ENCODE measurements at places on chromosomes 12 and 14. TPM values are rescaled to one million over a fixed set of nuclear protein-coding genes. Genes with fewer than 3 reads are reported as not detected.
A peak's percentile ranks its signal among the peaks of the same experiment; 100 is the strongest.

DNA sequence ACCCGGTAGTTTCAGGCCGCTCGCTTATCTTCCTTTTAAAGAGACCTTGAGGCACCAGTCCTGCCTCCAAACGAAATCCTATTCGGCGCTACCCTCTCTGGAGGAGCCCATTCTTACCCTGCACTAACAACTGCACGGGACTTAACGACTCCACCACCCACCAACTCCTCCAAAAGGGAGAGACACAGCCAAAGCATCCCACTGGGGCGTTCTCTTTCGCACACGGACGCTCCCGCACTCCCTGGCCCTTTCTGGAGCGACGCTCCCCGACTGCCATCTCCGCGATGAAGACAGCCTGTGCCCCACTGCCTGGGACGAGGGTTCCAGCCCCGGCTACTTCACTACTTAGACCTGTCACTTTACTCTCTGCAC lies 650 bp downstream of the GALC start:
- DNase-seq: peak; percentile 20

DNA sequence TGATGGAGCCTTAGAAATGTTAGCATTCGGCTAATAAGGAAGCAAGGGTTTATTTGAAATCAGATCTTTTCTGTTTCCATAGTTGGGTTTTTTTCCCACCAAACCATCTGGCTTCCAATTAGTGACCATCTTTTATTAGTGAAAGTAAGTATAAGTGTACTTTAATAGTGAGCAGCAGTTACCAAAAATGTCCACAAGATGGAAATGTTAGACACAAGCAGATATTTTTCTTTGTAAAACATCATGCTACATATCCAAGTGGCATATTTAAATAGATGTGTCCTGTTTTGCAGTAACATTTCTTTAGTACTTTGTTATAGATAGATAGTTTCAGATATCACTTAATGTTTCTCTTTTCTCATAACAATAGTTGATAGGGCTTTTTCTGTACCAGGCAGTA lies 28.8 kb downstream of the YEATS4 start:
- no peak for DNase-seq

The ERP29 gene
- total RNA-seq: 42.2 TPM

GRCh38 chr14:95078867-95079266 lies 78.5 kb downstream of the DICER1 start:
- no peak for DNase-seq

- no peak for DNase-seq
These were observed 88.4 kb downstream of the C12orf75 start for GRCh38 chr12:105418821-105419291.

The IAPP gene
- not detected for total RNA-seq

DNA sequence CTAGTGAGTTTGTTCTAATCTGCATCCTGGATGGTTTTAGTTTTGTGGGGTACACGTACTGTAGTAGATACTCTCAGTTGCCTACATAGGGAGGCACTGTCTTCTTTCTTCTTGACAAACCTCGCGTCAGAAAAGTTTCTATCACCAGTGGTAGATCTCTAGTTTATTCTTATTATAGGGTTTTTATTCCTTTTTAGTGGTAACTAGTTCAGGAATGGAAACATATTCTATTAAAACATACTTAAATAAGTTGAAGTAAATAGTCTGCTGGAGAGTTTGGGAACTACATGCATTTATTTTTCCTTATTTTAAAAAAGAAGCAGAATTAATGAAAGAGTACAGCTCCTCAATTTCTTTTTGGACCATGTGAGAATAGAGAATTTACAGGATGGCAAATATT lies 33.6 kb upstream of the OR9K2 start:
- DNase-seq: no peak

GRCh38 chr14:92924247-92924646 lies 1.3 kb downstream of the CHGA start:
- no peak for DNase-seq

The LRRC10 gene
- 19.6 TPM for total RNA-seq

The ZCCHC8 gene
- total RNA-seq: 11.5 TPM

GRCh38 chr14:67721875-67722274 lies 20.2 kb downstream of the RDH12 start:
- DNase-seq: no peak

GRCh38 chr14:59852350-59852749 lies 18.2 kb downstream of the RTN1 start:
- DNase-seq: no peak

- DNase-seq: no peak
These were observed at the start of gene BCL2L14 for GRCh38 chr12:12070674-12071656. TSS of gene BCL2L14 (plus strand) at chr12:12070939. CDS start at chr12:12079306, 8,367 bp downstream.

The TRHDE gene
- total RNA-seq: 6.2 TPM

The AICDA gene
- total RNA-seq: not detected

- DNase-seq: no peak
These were observed 14.9 kb upstream of the LRRK2 start for GRCh38 chr12:40209886-40210285.

DNA sequence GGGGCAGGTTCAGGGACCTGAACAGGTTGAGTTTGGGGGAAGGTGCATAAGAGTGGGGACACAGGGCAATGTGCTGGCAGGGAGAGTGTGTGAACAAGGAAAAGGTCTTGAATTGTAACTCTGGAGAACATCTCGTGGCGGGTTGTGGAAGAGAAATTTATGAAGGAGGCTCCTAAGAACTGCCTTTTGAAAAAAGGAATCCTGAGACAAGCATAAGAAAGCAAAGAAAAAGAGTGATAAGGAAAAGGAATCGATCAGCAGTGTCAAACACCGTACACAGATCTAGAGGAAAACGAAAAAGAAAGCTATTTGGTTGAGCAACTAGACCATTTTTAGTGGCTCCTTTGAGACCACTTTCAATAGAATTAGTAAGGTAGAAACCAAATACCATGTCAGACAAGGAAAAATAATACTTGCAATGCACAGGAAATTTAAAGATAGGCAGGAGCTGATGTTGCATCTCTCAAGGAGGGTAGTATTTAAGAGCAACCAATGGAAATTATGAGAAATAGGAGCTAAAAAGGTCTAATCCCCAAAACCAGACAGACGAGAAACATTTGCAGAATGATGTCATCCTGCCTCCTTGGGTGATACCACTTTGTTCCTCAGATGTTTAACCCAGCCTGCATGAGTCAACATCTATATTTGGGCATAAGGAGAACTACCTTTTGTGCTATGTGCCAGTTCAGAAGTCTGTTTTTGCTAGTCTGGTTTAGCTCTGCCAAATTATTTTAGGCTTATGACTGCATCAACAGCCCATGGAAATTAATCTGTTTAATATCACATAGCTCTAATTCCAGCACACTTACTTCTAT lies 64.5 kb upstream of the STK38L start:
- no peak for DNase-seq

The KLHL33 gene
- total RNA-seq: 0.34 TPM

DNA sequence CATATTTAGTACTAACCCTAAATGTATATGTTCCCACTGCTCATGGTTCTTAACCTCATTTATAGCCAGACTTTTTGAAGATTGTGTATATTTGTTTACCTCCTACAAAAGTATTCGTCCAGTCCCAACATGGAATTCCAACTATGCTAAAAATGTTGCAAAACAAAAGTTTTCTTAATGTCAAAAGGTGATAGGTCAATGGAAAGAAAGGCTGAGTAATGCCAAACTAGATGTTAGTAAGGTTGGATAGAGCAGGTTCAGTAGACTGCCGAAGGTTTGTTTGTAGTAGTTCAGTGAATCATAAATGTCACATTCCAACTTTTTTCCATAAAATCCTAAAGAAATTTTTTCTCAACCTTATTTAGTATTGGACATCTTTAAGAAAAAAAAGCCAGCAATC lies 874.5 kb downstream of the FLRT2 start:
- no peak for DNase-seq

- DNase-seq: no peak
These were observed 121.6 kb downstream of the LLPH start for GRCh38 chr12:66008985-66009384.

DNA sequence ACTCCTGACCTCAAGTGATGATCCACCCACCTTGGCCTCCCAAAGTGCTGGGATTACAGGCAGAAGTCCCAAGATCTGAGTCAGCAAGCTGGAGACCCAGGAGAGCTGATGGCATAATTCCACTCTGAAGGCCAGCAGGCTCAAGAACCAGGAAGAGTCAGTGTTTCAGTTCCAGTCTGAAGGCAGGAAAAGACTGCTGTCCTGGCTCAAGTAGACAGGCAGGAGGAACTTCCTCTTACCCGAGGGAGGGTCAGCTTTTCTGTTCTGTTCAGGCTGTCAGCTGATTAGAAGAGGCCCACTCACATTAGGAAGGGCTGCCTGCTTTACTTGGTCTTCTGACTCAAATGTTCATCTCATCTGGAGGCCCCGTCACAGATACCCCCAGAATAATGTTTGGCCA lies 206.0 kb upstream of the MYL2 start:
- DNase-seq: no peak

- no peak for DNase-seq
These were observed 34.6 kb downstream of the PTPRO start for GRCh38 chr12:15356951-15357364.

- DNase-seq: no peak
These were observed 158.9 kb upstream of the PWP1 start for GRCh38 chr12:107526555-107527180.

The ACSS3 gene
- total RNA-seq: 21.9 TPM

The MANSC1 gene
- 12.0 TPM for total RNA-seq

The NUAK1 gene
- total RNA-seq: 40.1 TPM

DNA sequence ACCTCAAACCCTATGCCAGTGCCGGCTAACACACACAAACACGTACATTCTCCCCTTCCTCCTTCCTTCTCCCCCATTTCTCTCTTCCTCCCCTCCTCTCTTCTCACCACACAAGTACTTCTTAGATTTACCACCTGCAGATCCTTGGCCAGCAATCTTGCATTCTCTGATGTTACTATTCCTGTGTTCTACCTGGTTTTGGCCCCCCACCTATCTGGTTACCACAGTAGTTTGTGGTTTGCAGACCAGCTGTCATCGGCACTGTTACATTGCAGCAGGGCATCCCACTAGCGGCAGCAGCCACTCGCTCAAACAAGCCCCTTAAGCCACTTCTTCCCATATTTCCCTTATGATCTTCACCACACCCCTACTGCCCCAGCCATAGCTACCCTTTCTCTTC lies 3.9 kb downstream of the ABHD4 start:
- no peak for DNase-seq

DNA sequence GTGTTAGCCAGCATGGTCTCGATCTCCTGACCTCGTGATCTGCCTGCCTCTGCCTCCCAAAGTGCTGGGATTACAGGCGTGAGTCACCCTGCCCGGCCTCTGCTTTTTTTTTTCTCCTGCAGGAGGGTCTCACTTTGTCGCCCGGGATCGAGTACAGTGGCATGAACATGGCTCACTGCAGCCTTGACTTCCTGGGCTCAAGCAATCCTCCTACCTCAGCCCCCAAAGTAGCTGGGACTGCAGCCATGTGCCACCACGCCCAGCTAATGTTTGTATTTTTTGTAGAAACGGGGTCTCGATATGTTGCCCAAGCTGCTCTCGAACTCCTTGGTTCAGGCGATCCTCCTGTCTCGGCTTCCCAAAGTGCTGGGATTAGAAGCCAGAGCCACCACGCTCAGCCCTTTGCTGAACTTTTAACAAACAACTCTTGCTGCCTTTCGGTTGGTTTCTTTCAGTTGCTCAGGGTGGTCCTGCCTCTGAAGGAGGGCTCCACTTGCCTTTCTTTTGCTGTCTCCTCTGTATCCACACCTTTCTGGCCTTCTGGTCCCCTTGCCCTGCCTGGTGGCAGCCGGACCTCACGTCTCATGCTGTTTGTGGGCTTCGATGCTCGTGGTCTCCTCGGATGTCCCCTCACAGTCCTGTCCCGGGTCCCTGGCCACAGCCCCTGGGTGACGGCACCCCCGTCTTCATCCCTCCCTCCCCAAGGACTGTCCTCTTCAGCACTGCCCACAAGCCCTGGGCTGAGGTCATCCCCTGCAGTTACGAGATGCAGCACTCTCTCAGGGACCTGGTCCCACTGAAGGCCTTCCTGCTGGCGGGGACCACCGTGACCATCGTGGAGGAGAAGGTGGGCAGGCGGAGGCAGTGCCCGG lies 3.8 kb upstream of the B3GNT4 start:
- DNase-seq: no peak

DNA sequence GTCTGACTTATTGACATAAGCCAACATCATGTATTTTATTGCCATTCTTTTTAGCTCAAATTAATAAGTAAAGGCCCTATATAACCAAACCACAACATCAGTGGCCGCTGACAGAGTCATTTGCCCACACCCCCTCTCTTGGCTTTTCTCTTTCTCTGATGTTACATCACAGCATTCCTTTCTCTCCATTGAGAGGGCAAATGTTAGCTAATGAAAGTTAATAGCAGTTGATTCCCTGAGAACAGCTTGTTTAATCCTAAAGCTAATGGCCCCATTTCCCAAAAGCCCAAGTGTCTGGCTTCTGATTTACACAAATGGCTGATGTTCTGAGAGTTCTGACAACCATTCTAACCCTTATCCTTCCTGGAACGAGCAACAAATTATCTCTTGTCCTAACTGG lies 308.8 kb downstream of the SNAPC1 start:
- DNase-seq: no peak

The SMOC1 gene
- total RNA-seq: 14.9 TPM

The PRMT5 gene
- 48.6 TPM for total RNA-seq

The ACOT4 gene
- 1.1 TPM for total RNA-seq

- no peak for DNase-seq
These were observed 148.3 kb downstream of the KCNH5 start for GRCh38 chr14:62896932-62897456.
